H9 (cell line): ENCODE measurements at places on chromosomes 12 and 14.
A peak's percentile ranks its signal among the peaks of the same experiment; 100 is the strongest.

GRCh38 chr12:95203487-95204030 is 13.7 kb downstream of the FGD6 start:
- DNase-seq: no peak

DNA sequence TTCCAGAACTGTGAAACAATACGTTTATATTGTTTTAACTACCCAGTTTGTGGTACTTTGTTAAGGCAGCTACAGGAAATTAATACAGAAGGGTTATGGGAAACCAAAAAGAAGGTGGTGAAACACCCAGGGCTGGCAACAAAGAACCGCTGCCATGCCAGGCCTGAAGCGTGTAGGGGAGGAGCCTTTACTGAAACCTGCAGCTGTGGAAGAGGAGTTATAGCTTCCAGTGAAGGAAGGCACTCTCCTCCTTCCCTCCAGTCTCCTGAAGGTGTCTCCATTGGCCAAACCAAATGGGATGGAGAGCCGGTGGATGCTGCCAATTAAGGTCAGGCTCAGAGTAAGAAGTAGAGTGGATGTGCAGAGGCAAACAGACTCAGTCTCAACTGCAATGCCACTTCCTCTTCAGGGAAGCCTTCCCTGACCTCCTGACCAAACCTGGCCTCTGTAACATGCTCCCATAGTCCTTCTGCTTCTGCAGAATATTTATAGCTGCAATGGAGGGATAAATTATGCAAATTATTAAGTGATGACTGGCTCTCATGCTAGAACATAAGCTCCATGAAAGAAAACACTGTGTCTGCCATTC is 168.3 kb downstream of the DAD1 start:
- no peak for DNase-seq

DNA sequence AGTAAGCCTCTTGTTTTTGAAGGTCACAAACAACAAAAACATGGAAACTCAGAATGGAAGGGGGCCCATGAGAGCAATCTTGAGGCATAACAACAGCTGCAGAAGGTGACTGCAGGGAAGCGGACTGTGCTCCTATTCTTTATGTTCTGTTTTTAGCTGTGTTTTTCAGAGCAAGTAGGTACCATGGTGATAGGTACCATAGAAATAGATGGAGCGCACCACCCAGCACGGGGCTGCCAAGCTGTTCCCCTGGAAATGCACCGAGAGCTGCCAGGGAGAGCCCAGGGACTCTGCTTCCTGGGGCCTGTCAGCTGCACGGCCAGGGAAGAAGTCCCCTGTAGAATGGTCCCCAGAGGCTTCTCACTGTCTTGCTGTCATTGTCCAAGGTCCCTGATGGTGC is 32.8 kb downstream of the DGLUCY start:
- DNase-seq: no peak

GRCh38 chr12:110743571-110744093 is 941 bp upstream of the PPP1CC start:
- DNase-seq: peak; percentile 41

DNA sequence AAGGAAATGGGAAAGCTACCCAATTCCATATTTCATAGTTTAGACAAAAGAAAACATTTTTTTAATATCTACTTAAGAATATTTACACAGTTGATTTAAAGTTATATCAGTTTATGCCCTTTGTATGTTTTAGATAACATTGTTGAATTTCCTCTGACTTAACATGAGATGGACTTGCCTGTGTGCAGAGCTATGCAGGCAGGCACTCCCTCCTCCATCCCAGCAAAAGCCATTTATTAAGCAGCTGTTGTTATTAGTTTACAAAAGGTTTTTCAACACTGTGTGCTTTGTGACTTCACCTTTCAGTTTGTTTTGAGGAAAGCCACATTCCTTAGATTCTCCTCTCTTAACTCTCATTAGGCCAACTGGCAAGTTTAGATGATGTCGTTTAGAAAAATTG is 337.5 kb upstream of the PDE3A start:
- DNase-seq: no peak

GRCh38 chr14:52072266-52072780 is 3.5 kb upstream of the NID2 start:
- no peak for DNase-seq

DNA sequence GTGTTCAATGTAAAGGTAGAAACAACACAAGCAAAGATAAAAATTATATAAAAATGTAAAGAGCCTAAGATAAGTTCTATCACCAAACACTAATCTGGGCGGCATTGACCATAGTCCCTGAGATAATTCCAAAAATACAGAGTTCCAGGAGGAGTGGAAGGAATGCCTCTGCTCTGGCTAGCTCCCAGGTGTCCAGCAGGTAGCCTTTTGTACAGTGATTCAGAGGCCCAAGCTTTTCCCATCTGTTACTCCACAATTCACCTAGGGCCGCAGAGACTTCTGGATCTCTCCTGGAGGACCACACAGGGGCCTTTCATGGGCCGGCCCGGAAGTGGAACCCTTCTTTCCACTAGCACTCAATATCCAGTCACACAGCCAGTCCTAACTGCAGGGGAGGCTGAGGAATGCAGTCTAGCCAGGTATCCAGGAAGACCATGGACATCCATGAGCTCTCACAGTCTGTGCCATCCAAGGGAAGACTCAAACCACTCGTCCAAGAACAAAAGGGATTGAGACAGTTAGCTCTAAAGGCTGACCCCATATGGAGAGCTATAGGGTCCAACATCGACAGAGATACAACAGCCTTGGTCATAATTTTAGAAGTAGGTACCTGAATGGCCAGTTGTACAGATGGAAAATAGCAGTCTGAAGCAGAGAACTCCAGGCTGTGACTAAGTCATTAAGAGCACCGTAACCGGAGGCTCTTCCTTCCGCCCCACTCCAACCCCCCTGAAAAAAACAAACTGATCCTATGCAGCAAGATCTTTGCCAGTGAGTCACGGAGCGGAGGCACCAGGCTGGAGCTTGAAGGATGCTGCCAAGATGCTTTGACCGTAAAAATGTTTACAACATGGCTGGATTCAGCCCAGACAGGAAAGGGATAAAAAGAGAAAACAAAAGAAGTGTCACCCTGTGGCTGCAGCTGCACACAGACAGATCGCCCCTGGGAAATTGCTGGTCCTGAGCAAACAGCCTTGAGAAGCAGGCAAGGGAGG is 204.8 kb downstream of the NUAK1 start:
- no peak for DNase-seq

DNA sequence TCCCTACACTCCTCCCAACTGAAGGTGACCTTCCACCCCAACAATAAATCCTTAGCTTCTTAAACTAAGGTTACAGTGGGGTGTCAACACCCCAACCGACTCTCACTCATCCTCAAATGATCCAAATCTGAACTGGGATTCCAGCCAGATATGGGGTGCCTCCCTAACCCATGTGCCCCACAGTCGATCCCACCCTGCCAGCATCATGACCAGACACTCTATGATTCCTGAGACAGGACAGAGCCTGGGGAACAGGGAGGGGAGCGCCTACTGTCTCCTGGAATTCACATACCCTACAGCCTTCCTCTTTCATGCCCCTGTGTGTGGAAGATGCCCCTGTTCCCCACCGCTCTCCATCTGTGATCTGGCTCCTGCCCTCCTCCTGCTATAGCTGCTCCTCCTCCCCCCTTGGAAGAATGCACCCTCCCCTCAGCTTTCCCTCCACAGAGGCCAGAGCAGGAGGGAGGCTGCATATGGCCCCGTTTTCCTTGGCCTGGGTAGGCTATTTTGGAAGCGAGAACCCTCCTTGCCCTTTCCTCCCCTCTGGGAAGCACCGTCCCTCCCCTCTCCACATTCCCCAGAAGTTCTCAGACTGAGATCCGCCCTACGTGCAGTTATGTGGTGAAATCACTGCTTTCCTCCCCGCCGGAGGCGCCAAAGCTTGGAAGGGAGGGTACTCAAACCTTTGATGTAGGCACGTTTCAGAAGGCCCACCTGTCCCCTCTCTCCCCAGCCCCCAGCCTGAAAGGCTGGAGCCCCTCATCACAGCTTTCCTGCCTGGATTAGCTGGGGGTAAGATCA is 48.0 kb downstream of the SMUG1 start:
- DNase-seq: no peak

DNA sequence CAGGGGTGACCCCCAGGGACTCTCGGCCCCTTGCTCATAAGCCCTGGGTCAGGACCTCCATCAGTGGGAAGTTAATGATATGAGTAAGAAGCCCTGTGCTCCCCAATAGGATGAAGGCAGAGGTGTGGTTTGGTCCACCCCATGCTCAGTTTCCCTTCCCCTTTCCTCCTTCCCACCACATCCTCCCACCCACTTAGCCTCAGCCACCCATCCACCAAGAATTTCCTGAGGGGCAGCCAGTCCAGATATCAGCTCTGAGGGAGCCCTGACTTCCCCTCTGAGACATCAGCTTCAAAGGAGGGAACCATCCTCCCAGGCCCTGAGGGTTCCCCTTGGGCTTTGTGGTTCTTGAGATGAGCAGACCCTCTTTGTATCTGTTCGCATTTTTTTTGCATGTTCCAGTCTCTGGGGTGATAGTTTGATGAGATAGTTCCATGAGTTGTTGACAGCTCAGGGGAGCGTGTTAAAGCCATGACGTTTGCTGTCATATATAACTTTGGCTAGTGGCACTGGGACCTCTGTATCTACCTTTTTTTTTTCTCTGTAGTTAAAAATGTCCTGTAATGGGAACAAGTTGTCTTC is 71.2 kb downstream of the LGMN start:
- DNase-seq: no peak

DNA sequence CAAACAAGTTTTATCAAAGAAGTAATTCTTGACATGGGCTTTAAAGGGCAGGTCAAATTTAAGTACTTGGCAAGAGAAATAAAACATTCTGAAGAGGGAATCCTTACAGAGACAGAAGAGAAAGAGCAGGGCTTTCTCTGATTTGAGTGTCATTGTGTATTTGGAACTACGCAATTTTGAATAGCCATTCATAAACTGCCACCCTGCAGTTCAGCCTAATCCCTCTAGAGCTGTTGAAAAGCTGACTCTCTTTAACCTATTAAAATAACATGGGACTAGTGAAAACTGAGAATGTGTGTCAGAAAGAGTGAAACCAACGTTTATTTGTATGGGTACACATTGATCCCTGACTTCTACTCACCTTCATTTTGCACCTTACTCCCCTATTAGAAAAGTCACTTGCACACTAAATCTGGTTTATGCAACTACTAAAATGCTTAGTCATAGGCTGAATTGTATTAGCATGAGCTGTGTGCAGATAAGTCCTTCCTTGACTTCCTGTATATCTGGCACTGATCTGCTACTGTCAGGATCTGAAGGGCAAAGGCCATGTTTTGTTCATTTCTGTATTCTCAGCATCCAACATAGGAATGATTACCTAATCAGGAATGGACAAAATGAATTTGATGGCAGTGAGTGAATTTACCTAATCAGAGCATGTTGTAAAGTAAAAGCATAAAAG is 458.9 kb downstream of the NOVA1 start:
- DNase-seq: no peak

GRCh38 chr12:131644481-131644880 is 66.4 kb upstream of the SFSWAP start:
- no peak for DNase-seq

DNA sequence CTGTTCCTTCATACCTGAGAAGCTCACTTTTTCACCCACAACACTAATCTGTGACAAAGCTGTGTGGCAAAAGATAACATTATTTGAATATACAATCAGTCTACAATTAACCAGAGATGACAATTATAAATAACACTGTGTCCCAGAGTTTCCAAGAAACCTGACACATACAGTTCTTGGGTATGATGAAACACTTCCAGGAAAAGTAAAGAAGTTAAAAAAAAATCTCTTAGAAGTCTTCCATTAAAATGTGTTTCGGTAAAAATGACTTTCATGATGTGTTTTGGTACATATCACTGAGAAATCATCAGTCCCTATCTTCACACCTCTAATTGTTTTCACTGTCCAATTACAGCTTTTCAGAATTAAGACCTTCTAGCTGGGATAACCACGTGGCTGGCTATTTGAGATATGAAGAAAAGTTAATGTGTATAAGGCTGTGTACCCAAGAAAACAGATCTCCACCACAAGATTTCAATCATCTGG is 390.2 kb downstream of the SOX5 start:
- no peak for DNase-seq

DNA sequence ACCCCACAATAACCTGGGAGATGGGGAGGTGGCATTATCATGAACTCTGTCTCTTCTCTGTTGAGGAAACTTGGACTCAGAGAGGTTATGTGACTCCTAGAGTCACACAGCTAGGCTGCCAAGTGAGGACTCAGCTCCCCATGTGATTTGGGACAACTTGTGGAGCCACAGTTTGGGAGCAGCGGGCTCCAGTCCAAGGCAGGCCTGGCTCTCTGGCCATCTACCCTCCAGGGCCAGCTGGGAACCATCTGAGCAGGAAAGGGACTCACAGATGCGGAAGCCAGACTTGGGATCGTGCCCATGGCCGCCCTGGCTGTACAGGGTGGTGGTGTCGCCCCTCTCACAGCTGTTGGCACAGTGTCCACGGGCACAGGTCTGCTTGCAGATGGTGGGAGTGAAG is 59.1 kb downstream of the ISCA2 start:
- no peak for DNase-seq

GRCh38 chr12:124536641-124537040 is 30.8 kb downstream of the NCOR2 start:
- no peak for DNase-seq
